Left ventricle myocardium inferior (tissue), 1 donor: ENCODE measurements at places on chromosomes 11 and 22. TPM values are rescaled to one million over a fixed set of nuclear protein-coding genes. Genes with fewer than 3 reads are reported as not detected.

ABCC8 gene
- 1.1 TPM for total RNA-seq

GRCh38 chr22:42271191-42271813 lies 849 bp upstream of the TCF20 start:
- H3K36me3 ChIP-seq: no peaks in the 10 kb centered on the region
- DNase-seq: no peak
- H3K27me3 ChIP-seq: no peaks in the 10 kb centered on the region
- H3K4me1 ChIP-seq: peaks cover 29% of the 10 kb centered on the region
- peak overlapping the region; percentile 100 for H3K4me3 ChIP-seq

- DNase-seq: no peak
- H3K36me3 ChIP-seq: no peaks in the 10 kb centered on the region
- H3K27ac ChIP-seq: no peak overlapping the region
- H3K4me3 ChIP-seq: peak overlapping the region; percentile 30
Measured at GRCh38 chr22:47337161-47337621, 574.7 kb downstream of the TBC1D22A start.

- no peak overlapping the region for H3K27ac ChIP-seq
- no peak overlapping the region for H3K4me3 ChIP-seq
- no peak for DNase-seq
- peaks cover 22% of the 10 kb centered on the region for H3K4me1 ChIP-seq
- no peaks in the 10 kb centered on the region for H3K27me3 ChIP-seq
- H3K36me3 ChIP-seq: no peaks in the 10 kb centered on the region
Measured at GRCh38 chr11:75508051-75508561, 17.6 kb downstream of the GDPD5 start.

DNA sequence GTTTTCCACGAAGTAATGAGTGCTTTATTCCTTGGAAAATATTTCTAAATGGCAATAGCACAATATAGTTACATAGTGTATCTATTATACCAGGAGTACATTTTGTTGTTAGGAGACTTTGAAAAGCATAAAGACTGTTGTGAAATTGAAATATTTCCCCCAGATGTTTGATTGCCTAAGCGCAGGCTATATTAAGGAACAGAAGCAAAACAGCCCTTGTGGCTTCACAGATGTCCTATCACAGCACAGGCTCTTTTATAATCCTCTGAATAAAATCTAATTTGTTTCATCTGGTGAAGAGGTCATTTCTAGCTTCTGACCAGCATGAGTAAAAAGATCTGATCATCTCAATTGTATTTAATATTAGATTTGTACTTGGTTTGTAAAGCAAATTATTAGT lies 48.2 kb downstream of the BSX start:
- no peak overlapping the region for H3K27ac ChIP-seq
- H3K4me1 ChIP-seq: no peaks in the 10 kb centered on the region
- H3K4me3 ChIP-seq: no peak overlapping the region
- no peaks in the 10 kb centered on the region for H3K27me3 ChIP-seq
- DNase-seq: no peak

RFPL1 gene
- not detected for total RNA-seq

APOA5 gene
- not detected for total RNA-seq

GRCh38 chr22:30212363-30212995 lies 34.1 kb downstream of the LIF start:
- no peak for DNase-seq
- H3K27ac ChIP-seq: no peak overlapping the region
- peaks cover 22% of the 10 kb centered on the region for H3K4me1 ChIP-seq
- no peaks in the 10 kb centered on the region for H3K36me3 ChIP-seq

CRYBB3 gene
- not detected for total RNA-seq

- H3K4me3 ChIP-seq: no peak overlapping the region
- H3K4me1 ChIP-seq: no peaks in the 10 kb centered on the region
- peaks cover 80% of the 10 kb centered on the region for H3K36me3 ChIP-seq
- H3K27ac ChIP-seq: no peak overlapping the region
- DNase-seq: no peak
Measured at GRCh38 chr11:18563090-18563730, 25.3 kb downstream of the UEVLD start.

DNA sequence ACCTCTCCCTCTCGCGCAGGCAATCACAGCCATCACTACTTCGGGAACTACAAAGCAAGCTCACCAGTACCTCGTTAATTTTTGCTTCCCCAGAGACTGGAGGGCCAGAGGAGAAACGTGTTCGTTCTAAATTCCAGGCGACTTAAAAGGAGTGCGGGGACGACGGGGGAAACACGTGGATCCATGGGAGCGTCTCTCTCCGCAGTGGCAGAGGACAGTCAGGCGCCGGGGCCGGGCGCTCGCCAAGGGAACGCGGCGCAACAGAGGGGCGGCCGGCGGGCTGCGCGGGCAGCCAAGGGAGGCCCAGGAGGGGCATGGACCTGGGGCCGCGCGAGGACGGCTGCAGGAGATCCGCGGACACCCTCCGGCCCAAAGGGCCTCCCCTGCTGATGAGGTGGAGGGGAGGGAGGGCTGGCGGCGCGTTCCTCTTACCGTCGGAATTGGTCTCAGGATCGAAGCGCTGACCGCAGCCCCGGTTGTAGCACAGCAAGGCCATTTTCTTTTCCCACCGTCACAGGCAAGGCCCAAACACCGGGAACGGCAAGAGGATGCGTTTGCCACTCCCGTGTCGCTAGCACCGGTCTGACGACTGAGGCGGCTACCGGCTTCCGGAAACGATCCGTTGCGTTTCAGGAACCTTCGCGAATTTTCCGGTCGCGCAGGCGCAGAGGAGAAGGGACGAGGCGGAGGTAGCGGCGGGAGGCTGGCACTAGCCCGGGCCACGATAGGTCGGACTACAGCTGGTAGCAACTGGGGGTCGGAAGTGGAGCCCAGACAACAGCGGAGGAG lies at the start of gene CHORDC1:
Gene CHORDC1 (minus strand): TSS at position 591 of the 789 bp plus-strand sequence. CDS start 95 bp downstream, at position 496.
- H3K4me3 ChIP-seq: peak within 1 kb of the TSS; percentile 91
- no peaks in the 10 kb centered on the region for H3K27me3 ChIP-seq
- peak; percentile 91 for DNase-seq
- H3K27ac ChIP-seq: peak within 1 kb of the TSS; percentile 89
- H3K4me1 ChIP-seq: peaks cover 69% of the 10 kb centered on the region
- H3K36me3 ChIP-seq: no peaks in the 10 kb centered on the region

DNA sequence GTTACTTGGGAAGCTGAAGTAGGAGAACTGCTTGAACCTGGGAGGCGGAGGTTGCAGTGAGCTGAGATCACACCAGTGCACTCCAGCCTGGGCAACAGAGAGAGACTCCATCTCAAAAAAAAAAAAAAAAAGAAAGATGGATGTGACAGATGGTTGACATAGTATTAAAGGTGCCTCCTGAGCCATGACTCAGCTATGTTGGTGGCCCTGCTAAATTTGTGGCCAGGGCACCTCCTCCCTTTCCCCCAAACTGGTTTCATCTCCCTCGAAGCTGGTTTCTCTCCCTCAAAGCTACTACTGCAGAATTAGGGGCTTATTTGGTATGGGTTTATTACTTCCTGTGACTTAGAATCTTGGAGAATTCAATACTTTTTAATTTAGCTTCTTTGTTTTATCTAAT lies 31.5 kb downstream of the SDHD start:
- peaks cover 5% of the 10 kb centered on the region for H3K4me1 ChIP-seq
- H3K27ac ChIP-seq: no peak overlapping the region
- H3K4me3 ChIP-seq: no peak overlapping the region
- no peak for DNase-seq
- no peaks in the 10 kb centered on the region for H3K27me3 ChIP-seq

DNA sequence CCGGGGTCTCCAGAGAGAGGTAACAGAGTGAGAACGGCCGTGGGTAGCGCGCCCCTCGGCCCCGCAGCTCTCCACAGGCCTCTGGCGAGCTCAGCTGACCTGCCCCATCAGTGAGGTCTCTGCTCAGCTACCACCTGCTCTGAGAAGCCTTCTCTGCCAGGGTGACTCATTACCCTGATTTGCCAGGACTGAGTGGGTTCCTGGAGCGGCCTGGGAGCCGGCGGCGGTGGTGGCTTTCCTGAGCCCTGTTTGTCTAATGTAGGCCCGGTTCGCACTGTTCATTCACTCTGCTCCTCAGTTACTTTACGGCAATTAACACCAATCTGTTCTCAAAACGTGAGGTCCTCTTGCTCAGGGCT lies 351.0 kb upstream of the B3GAT1 start:
- H3K36me3 ChIP-seq: no peaks in the 10 kb centered on the region
- no peak overlapping the region for H3K27ac ChIP-seq
- H3K4me3 ChIP-seq: peak overlapping the region; percentile 34
- peaks cover 31% of the 10 kb centered on the region for H3K27me3 ChIP-seq
- H3K4me1 ChIP-seq: no peaks in the 10 kb centered on the region

H19 gene
- total RNA-seq: 634 TPM

GRCh38 chr11:1744891-1745700 lies 5.3 kb downstream of the IFITM10 start:
- peak overlapping the region; percentile 23 for H3K27ac ChIP-seq
- DNase-seq: no peak
- peaks cover 41% of the 10 kb centered on the region for H3K4me1 ChIP-seq
- no peaks in the 10 kb centered on the region for H3K36me3 ChIP-seq

IGLL1 gene
- total RNA-seq: not detected
